DMS53 (cell line): ENCODE measurements at places on chromosomes 3 and 15.

DNA sequence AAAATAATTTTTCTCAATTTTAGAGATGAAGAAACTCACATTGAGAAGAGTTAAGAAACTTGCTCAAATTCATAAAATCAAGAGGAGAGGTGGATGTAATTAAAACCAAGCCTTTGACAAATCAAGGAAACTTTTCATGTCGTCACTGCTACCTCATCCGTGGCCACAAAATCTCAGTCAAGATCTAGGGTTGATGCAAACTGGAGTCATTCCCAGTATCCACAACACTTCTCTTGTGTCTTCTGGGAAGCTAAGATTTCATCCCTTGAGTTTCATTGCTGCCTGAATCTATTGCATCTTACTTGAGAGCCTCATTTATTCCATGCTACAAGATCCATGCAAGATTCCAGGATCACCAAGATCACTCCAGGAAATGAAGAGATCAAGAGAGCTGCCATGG, 5.4 kb upstream of the FBN1 start:
- no peak for DNase-seq

- DNase-seq = no peak
Measured at GRCh38 chr3:49498648-49499047, 28.6 kb downstream of the DAG1 start.

GRCh38 chr3:77040216-77040615, 317 bp downstream of the ROBO2 start:
- DNase-seq = no peak

DNA sequence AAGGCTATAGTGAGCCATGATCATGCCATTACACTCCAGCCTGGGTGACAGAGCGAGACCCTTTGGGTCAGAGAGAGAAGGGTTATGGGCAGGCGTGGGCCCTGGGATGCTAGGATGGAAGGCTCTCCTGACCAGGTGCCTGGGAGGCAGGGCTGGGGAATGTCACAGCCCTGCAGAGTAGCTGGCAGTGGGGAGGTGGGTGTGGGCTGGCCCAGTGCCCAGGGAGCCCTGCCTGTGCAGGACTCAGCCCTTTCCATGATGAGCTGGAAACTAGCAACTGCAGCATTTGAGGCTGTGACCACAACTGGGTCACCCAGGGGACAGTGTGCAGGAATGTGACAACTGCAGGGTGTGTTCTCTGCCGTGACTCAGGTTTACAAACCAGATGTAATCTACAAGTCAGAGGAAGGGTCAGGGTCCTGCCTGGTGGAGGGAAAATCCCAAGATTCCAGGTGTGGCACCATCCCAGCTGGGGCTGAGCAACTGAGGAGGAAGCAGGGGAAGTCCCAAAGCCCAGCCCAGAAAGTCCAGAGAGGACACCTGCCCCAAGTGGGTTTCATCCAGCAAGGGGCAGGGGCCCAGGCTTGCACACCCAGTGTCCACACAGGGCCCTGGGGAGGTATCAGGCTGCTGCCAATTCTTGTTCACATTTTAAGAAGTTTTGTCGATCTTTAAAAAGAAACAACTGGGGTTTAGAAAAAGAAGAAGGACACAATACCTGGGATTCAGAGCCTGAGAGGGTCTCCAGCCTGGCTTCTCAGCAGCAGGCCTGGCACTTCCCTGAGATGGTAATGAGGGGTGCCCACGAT, 45.5 kb downstream of the SLC28A1 start:
- DNase-seq = no peak

DNA sequence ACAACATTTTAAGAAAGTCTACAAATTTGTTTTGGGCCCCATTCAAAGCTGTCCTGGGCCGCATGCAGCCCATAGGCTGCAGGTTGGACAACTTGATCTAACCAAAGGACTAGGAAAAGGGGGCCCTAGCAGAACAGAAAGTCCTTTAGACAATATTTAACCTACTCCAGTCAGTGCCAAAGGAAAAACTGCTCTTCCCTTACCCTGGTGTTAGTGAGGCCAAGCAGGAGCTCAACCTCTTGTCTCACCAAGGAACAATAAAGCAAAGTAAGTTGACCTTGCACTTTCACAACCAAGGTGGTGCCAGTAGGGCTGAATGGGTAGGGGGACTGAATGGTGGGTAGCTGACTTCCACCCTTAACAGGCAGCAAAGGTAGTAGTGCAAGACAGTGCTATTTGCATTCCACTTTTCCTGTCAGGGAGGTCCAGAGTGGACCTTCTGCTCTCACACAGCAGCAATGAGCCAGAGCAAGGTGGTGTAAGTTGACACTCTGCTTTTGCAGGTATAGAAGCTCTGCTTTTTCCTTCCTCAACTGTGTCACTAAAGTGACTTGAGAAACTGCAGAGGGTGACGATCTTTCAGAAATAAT, 124.9 kb downstream of the WDR72 start:
- DNase-seq = no peak

GRCh38 chr15:98282656-98283332, 322.3 kb downstream of the ARRDC4 start:
- no peak for DNase-seq

DNA sequence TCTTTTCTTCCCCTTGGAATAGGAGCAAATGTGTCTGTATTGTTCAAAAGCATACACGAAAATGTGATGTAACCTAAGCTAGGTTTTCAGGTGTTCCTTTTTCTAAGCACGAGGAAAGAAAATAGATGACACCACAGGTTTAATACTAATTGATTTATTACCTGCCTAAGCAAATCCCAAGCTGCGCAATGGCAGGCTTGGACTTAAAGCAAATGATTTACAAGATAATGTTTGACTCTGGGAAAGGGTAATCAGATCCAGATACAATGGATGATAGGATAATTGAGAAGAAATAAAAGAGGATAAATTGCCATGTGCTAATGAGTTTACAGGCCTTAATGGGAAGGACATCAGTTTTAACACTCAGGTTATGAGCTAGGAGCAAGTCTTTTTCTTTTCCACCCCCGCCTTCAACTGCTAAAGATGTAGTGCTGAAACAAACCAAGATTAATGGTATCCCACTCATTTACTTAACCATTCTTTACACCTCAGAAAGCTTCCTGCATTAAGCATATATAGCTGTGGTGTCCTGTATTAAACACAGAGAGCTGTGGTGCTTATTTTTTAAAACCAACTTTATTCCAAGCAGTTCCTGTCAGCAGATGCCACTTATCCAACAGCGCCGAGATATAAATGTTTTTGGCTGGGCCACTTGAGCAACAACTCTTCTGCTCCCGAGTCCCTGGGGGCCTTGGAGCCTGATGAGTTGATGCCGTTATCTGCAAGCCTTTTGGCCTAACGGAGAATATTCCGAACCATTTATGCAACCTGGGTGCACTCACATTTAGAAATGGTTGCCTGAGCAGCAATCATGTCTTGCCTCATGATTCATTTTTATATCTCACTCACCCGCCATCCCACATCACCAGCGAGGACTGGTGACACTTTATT, 205.5 kb downstream of the MECOM start:
- no peak for DNase-seq
